CD8-positive, alpha-beta T cell (primary cell): ENCODE measurements at places on chromosomes 4 and X.

DNA sequence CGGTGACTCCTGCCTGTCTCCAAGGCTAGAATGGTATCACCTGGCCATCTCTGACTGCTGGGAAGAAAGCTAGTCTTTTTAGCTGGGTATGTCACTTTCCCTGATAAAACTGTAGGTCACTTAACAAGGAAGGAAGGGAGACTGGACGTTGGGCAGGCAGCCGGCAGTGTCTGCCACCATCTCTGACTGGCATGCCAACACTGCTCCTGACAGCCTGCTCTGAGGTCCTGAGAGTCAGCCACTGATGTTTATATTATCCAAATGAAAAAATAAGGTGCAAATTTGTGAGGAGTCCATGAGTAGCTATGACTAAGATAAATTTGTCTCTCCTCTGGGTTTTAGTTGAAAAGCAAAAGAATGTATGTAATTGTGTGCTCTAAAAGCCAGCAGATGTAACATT is 77.2 kb downstream of the SNX25 start:
- DNase-seq, result no peak

DNA sequence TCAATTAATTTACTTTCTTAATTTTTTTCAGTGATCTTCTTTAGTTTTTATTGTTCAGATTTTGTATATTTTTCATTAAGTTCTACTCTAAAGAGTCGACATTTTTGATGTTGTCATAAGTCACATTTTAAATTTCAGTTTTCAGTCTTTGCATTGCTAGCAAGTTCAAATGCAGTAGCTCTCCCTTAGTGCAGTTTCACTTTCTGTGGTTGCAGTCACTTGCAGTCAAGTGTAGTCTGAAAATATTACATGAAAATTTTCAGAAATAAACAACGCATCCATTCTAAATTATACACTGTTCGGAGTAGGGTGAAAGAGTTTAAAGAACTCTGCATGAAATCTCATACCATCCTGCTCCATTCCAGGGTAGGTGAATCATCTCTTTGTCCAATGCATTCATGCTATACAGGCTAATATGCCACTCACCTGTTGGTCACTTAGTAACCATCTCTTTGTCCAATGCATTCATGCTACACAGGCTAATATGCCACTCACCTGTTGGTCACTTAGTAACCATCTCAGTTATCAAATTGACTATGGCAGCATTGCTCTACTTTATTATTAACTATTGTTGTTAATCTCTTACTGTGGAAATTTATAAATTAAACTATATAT is 356.9 kb downstream of the STPG2 start:
- DNase-seq, result no peak

- DNase-seq, result peak; percentile 10
Observed at GRCh38 chr4:155639704-155640523, 26.7 kb upstream of the GUCY1A1 start.

GRCh38 chrX:3820167-3820566 is 106.7 kb upstream of the PRKX start:
- DNase-seq, result no peak

DNA sequence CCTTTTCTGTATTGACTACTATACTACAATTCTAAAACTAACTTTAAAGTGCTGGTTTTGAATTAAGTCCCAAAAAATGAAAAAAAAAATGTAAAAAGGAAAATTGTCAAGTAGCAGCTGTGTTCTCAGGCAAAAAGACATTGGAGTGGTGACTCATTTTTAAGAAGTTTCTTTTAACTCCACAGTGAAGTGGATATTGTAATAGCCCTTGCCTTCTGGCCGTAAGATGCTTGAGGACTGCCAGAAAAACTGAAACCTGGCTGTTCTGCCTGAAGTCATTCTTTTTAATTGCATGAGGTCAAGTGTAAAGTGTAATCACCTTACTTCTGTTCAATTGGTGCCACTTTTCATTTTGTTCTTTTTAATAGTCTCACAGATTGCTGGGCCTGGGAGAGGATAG is 28.9 kb downstream of the SPANXD start:
- no peak for DNase-seq

DNA sequence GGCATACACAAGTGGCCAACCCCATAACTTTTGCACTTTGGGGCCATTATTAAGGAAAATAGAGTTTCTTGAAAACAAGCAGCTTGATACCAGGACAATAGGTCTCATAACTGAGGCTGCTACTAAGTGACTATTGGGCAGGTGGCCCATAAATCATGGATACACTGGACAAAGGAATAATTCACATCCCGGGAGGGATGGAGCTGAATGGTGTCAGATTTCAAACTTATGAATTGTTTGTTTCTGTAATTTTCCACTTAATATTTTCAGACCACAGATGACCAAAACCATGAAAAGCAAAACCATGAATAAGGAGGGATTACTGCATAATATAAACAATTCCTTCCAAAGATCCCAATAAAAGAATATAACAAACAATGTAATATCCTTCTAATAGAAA is 114.4 kb downstream of the WDFY3 start:
- DNase-seq, result no peak

- no peak for DNase-seq
Observed at GRCh38 chr4:161172396-161173026, 991.3 kb downstream of the FSTL5 start.

- no peak for DNase-seq
Observed at GRCh38 chr4:87532907-87533306, 3.7 kb upstream of the SPARCL1 start.

GRCh38 chr4:158777423-158778155 is 8.8 kb downstream of the FNIP2 start:
- DNase-seq, result no peak

DNA sequence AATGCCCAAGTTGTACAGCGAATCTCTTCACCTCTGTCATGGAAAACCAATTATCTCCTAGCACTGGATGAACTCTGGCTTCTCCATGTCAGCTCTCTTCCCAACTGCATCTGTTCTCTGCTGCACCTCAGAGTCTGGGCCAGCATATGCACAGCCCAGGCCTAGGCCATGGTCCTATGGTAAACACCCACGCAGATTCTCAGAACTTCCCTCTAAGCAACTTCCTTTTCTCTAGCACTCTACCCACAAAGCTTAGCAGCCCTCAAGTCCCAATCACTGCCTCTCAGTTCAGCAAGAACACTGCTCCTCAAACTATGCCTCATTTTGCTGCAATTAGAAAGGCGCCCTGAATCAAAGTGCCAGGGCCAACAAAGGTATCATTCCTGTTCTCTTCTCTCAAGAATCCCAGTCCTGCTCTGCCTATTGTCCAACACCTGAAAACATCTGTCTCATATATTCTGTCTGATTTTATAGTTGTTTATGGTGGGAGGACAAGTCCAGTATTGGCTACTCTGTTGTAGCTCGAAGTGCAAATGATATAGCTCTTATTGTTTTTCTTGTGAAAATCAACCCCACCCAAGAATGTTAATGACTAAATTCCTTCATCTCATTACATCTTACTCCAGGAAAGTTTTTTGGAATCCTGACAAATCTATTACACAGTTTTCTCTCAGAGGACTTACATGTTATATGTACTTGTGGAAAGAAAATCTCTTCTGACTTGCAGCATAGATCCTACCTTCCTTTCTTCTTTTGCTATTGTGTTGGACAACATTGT is 85.4 kb downstream of the DCHS2 start:
- no peak for DNase-seq

GRCh38 chr4:164571593-164572390 is 182.1 kb upstream of the SMIM31 start:
- DNase-seq, result no peak

DNA sequence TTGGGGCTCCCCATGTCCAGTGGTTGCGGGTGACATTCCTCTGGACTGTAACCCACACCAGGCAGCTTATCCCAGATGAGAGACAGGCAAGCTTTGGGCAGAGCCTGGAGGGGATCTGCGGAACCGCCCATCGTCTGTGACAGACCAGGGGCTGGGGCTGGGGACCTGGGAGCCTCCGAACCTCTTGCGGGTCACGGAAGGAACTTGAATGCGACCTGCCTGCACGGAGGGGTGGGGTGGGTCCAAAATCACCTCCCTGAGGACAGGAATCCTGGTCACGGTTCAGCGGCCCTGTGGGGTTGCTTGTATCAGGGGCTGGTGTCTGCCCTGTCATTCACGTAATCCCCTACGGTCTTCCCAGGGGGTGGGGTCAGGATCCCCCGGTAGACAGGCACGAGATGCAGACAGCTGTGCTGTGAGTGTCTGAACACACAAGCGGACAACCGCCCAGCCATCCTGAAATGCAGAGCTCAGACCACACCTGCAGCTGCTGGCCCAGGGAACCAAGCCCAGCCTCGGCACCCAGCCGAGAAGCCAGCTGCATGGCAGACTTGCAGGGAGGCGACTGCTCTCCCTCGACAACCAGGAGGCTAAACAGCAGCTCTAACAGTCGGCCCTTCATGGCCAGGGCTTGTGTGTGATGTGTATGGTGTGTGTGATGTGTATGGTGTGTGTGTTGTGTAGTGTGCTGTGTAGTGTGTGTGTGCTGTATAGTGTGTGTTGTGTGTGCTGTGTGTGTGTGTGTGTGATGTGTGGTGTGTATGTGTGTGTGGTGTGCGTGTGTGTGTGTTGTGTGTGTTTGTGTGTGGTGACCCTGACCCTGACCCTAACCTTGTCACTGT is 105.9 kb upstream of the ADRA2C start:
- DNase-seq, result no peak

DNA sequence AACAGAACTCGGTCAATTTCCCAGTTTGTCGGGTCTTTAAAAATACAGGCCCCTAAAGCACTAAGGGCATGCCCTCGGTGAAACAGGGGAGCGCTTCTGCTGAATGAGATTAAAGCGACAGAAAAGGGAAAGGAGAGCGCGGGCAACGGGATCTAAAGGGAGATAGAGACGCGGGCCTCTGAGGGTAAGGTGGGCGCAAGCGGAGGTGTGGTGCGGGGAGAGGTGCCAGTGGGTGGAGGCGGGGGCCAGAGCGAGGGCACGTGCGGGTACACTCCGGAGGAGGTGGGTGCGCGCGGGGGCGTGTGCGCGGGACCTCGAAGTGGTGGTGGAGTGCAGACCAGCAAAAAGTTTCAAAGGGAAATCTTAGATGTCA is 787 bp upstream of the TET2 start:
- DNase-seq, result no peak

GRCh38 chr4:26613237-26613636 is 29.4 kb downstream of the TBC1D19 start:
- no peak for DNase-seq

DNA sequence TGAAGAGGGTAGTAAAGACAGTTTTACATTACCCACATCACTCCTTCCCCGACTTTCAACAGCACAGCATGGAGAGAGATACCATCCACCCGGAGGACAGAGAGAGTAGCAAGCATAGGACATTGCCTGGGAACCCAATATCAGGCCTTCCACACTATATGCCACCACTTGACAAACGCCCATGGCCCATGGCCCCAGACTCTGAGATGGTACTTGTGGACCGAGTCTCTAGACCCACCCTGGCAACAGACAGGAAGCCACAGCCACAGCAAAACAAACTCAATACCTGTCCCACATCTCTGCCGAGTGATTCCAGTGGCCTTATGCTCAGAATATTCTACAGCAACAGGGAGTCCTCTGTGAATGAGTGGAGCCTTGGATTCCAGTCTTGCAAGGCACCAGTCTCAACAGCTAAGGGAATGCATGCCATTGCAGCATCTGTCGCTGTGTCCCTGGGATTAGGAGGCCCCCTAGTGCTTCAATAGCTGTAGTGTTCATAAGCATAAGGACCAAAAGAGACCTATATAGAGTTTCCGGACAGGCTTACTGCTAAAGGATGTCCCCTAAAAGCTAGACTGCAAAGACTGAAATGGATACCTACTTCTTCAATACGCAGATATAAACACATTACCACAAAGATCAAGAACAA is 14.7 kb upstream of the CT55 start:
- no peak for DNase-seq

- DNase-seq, result no peak
Observed at GRCh38 chrX:139795196-139795595, 87.2 kb upstream of the MCF2 start.
